ENCODE measurements at places on chromosomes 6 and 20.

- DNase-seq: no peak
Observed at GRCh38 chr6:97885828-97886227, 602.8 kb upstream of the MMS22L start.

GRCh38 chr6:103313432-103313831, 1546.3 kb downstream of the HACE1 start:
- no peak for DNase-seq

DNA sequence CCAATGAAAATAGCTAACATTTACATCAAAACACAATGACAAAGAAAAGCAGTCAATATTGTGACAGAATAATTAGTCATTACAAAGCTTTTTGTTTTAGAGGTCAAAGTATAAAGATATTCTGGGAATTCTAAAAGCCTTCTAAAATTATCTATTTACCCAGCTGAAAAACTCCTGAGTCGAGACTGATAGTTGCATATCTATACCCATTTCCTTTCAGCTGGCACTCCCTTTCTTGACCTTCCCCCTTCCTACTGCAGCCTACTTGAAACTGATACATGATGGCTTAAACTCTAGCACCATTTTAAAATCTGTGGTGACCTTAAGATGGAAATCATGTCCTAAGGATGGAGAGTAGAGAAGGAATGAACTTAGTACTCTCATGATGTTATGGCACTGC, 38.6 kb downstream of the LMBRD1 start:
- no peak for DNase-seq

GRCh38 chr6:155248008-155249001, 15.5 kb upstream of the CLDN20 start:
- peak; percentile 12 for DNase-seq

- no peak for DNase-seq
Observed at GRCh38 chr6:13305791-13306190, 22.5 kb downstream of the TBC1D7 start.

DNA sequence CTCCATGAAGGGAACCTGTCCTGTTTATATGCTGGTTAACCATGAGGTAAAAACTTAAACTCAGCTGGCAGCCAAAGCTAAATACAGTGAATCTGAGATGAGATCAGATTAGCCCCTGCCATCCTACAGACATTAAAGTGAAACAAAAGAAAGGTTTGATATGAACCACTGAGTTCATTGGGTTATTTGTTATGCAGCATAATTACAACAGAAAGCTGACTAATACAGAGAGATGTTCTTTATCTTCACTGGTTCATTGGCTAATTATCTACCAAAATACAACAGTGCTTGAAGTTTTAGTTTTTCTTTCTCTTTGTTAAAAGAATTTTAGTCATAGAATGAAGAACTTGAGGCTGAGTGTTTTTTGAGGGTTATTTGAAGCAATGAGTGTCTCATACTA, 307.6 kb upstream of the FERMT1 start:
- no peak for DNase-seq

DNA sequence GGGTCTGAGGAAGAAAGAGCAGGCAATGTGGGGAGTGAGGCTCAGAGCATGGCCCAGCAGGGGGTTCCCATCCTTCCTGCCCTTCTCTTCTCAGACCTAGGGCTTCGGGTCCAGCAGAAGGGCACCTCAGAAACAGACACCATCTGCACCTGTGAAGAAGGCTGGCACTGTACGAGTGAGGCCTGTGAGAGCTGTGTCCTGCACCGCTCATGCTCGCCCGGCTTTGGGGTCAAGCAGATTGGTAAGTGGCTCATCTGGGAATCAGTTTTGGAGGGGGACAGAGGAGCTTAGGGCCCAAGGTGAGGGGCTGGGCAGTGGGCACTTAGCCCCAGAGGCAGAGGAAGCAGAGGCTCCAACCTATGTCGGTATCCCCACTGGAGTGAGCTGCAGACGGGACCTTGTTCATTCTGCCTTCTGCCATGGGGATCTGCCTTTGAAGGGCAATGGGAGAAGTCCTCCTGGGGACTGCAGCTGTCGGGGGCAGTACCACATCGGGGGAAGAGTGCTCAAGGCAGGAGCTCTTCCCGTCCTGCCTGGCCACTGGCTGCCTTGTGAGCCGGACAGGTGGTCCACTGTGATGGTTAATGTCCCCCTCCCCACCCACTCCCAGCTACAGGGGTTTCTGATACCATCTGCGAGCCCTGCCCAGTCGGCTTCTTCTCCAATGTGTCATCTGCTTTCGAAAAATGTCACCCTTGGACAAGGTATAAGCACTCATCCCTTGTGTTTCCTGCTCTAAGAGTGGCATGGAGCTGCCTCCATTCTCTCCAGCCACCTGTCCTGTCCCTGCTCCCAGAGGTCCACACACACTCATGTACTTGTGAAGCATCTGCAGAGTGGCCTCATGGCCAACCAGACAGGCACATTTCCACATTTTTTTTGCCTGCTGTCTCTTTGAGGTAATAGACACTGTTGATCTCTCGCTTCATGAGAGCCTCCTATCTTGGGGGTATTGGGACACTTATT, 4.7 kb downstream of the CD40 start:
- no peak for DNase-seq

GRCh38 chr6:104705916-104706442, 153.7 kb downstream of the HACE1 start:
- no peak for DNase-seq

DNA sequence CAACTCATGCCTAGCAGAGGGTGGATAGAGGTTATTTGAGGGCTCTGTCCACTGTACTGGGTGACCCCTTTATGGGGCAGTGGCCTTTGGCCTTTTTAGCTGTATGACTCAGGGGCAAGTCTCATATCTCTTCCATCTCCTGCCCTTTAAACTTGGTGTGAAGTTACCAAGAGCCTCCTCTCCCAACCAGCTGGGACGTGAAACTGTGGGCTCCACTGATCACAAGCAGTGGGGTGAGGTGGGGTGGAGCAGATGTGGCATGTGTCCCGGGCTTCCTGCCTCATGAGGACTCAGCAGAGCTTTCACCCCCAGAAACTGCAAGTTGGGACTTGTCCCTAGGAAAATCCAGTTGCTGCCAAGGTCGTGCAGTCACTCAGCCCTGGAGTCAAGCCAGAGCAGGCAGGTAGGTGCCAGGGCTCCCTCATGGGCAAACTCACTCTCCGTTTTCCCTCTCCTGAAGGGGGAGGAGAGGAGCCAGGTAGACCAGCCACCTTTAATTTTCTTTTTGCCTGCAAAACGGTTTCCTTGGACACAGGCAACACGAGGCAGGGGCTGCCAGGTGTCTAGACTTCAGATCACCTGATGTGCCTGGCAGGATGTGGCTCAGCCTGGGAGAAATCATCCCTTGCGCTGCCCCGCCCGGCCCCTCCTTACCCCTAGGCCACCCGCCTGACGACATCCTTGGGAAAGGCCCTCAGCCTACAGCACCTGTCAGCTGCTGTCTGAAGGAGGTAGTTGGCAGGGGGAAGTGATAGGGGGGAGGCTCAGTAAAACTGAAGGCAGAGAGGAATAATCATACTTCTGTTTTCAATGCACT, 4.0 kb downstream of the CDKN1A start:
- peak; percentile 37 for DNase-seq

GRCh38 chr20:34104059-34104458, 8.0 kb downstream of the EIF2S2 start:
- DNase-seq: no peak

DNA sequence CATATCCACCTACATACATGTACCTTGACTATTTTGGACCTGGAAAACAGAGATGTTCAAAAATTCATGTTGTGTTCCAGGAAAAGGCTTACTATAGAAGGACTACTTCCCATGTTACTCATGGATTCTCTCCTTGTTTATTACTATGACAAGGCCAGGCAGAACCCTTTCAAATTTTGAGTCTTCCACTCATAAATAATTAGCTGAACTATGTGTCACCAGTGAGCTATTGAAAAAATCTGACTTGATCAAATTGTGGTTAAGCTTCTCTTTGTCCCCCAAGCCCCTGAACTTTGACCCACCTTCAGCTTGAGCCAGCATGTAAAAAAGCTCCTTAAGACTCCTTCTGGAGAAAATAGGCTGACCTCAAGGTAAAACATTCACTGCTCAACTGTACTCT, 1142.8 kb upstream of the EYS start:
- DNase-seq: no peak

- DNase-seq: no peak
Observed at GRCh38 chr20:52484438-52484837, 292.9 kb upstream of the ZFP64 start.

GRCh38 chr6:86775893-86776292, 161.4 kb upstream of the HTR1E start:
- no peak for DNase-seq

GRCh38 chr6:54135665-54136369, 24.6 kb downstream of the MLIP start:
- DNase-seq: no peak

GRCh38 chr20:9838378-9839295, at the start of gene PAK5:
Gene PAK5 (minus strand): TSS chr20:9839076. CDS start chr20:9644328, 194,748 bp downstream.
- DNase-seq: no peak

- DNase-seq: peak; percentile 53
Observed at GRCh38 chr6:155327326-155328073, 13.2 kb upstream of the TFB1M start.

DNA sequence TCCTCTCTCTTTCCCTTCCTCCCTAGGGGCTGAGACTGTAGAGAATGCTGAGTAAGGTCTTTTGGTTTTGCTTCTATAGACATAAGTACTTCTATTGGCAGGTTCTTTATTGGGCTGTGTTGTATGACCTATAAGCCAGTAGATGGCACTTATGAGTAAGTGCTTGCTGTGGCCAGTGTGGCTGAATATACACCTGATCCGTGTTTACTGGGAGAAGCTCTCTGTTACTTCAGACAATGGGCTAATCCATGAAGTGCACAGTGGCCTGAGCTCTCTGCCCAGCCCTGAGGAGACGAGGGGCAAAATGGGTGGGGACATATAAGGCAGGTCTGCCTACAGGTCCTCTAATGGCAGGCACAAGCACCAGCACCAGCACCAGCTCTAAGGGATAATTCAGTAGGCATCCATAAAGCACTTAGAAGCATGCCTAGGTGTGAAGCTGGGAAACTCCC, 610.3 kb downstream of the RNF144B start:
- no peak for DNase-seq

GRCh38 chr6:111872401-111873177, 663 bp downstream of the FYN start:
- DNase-seq: no peak

GRCh38 chr6:167697316-167697715, 129.4 kb upstream of the AFDN start:
- DNase-seq: no peak

- no peak for DNase-seq
Observed at GRCh38 chr20:10524034-10524476, 89.0 kb downstream of the SLX4IP start.

DNA sequence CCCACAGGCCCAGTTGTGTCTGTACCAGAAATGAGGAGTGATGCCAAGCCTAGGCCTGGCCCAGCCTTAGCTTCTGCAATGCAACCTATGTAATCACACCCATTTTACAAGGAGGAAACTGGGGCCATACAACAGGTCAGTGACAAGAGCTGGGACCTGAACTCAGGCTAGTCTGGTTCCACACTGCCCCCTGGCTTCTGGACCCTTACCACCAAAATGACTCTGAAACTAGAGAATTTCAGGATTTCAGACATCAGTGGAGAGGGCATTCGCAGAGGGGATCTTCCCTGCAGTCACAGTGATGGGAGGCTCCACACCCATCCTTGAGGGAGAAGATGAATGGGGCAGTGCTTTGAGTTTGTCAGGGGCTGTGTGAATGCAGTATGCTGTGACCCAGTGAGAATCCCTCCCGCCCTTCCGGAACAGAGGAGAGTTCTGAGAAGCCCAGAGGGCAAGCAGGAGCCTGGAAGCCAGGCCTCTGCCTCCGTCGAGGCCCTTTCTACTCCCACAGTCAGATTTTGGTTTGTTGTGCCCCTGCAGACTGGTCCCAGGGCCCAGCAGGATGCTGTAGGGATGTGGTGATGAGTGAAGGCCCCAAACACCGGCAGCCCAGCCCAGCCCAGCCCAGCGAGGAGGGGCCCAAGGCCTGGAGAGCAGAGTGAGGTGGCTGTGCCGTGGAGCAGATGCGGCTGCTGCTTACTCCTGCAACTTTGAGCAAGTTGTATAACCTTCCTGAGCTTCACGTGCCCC, 48.1 kb upstream of the MYL9 start:
- no peak for DNase-seq

GRCh38 chr6:137743493-137743892, 123.6 kb upstream of the TNFAIP3 start:
- DNase-seq: no peak

DNA sequence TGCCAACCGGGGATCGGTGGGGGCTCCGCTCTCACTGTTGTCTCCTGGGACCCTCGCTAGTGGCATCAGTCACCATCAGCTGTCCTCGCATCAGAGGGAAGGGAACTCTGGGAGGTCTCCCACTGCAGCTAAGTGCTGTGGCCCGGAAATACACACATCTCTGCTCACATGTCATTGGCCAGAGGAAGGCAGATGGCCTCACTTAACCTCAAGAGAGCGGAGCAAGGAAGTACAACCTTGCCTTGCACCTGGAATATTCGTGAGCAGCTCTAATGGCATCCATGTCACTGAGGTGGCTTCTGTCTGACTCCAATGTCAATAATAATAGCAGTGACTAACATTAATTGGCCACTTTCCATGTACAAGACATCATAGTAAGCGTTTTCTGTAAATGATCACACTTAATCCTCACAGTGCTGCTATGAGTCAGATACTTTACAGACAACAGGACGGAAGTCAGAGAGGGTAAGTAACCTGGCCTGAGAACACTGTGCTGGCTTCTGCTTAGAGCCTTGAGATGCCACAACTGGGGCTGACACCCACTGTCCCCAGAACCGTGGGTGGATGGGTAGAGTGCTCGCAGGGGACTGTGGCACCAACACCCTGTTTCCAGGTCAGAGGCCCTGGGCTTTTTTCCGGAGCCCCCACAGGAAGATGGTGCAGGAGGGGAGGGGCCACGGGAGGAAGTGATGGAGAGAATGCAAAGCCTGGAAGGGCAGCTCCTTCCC, 6.0 kb downstream of the LHFPL5 start:
- no peak for DNase-seq

DNA sequence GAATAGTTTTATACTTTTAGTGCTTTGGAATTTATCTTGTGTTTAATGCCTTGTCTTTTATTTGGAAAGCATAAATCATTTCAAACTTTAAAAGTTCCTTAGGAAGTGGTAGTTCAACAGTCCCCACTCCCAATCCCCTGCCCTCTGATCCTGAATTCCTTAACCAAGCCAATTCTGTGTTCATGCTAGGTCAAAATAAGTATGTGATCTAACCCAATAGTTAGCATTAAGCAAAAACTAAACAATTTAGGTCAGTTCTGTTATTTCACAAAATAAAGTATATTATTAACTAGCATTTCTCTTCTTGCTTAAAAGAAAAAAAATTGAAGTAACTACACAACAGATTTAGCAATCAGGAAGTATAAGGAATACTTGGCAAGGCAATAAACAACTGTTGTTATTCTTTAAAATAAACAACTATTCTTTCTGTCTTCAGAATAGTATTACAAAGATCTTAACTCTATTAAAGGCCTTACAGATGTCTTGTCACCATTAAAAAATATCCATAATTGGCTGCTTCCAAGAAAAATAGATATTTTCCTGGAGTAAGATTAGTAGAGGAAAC, 37.0 kb downstream of the AKIRIN2 start:
- no peak for DNase-seq

Measured in stimulated activated CD4-positive, alpha-beta T cell treated with anti-CD3 and anti-CD28 coated beads, Interleukin-12 subunit alpha, Interleukin-12 subunit beta, amount 100 ng/mL, for 48 hours (primary cell).